ENCODE measurements at places on chromosomes 16 and 17.

- no peak for DNase-seq
These were observed 14.2 kb downstream of the SLFN12L start for GRCh38 chr17:35523296-35523695.

GRCh38 chr16:78799429-78799828 is 700.0 kb downstream of the WWOX start:
- DNase-seq: no peak

DNA sequence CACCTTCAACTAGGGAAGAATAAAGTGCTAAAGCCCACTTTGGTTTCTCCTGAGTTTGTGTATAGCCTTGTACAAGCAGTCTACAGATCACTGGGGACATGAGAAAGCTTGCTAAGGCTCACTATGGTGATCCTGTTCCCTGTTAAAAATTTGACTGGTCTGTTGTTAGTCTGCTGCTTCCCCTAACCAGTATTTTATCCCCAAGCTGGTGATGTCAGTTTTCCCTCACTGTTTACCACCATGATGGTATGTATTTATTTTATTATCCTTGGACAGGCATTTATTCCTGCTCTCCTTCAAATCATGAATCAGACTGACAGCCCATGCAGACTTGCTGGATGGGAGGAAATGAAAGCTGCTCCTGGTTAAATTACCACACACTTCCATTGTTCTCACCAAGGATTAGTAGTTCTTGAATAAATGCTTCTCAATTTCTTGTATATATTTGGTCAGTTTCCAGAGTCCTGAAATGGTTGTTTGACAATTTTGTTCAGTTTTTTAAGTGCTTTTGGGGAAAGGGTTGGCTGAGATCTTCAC is 99.6 kb downstream of the CA4 start:
- DNase-seq: no peak

- peak; percentile 65 for DNase-seq
These were observed 28.6 kb downstream of the DCAKD start for GRCh38 chr17:45022655-45023339.

DNA sequence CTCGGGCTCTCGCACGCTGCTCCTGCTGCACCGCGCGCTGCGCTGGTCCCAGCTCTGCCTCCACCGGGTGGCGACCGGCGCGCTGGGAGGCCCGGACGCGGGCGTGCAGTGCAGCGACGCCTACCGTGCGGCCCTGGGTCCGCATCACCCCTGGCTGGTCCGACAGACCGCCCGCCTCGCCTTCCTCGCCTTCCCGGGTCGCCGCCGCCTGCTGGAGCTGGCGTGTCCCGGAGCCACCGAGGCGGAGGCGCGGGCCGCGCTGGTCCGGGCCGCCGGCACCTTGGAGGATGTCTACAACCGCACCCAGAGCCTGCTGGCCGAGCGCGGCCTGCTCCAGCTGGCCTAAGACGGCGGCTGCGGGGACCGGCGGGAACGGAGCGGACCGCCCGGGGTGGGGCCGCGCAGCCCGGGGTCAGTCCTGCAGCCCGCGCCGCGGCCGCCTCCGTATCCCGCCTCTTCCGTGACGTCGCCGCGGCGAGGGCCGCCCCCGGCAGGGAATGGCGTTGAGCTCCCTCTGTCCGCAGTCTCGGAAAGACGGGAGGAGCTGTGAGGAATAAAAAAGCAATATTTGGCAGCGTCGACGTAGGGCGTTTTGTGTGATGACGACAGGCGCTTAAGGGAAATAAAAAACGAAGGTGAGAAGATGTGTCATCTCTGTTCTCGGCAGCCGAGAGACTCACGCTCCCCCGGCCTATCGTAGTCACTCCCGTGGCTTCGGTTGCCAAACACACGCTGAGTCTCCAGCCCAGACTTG is 1.4 kb downstream of the GLTPD2 start:
- DNase-seq: peak; percentile 96

- no peak for DNase-seq
These were observed 25.0 kb downstream of the SCPEP1 start for GRCh38 chr17:57002904-57003303.

- no peak for DNase-seq
These were observed 9.8 kb upstream of the RABEP1 start for GRCh38 chr17:5272322-5272721.

- DNase-seq: no peak
These were observed 1.3 kb downstream of the RILP start for GRCh38 chr17:1648173-1648962.

GRCh38 chr16:80517846-80518245 is 22.9 kb upstream of the DYNLRB2 start:
- DNase-seq: no peak

DNA sequence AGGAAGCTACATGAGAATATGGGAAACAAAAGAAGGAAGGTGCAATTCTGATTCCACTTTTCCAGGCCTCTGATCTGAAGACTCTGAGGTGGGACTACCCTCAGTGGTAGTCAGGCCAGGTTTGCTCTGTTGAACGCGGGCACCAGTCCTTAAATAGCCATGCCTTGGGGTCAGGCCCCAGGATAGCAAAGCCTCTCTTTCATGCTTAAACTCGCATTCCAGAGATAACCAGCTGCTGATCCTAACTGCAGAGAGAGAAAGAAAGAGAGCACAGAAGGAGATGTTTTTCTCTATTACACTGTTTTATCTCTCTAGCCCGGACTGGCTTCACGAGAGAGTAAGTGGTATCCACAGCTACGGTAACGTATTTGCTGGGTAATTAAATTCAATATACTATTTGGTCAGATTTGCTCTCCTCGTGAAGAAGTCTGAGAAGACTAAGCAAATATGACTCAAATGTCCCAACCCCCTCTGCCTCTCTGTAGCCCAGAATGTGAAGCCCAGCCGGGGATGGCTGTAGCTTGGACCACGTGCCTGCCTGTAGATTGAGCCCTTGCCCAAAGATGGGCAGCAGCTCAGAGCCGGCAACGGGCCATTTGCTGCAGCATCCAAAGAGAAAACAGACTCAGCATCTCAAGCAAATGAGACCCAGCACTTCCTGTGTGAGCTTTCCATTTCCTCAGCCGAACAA is 122.2 kb downstream of the SMG6 start:
- no peak for DNase-seq

GRCh38 chr17:73593249-73593965 is 50.8 kb downstream of the SDK2 start:
- DNase-seq: no peak

GRCh38 chr16:4208341-4208751 is 33.5 kb downstream of the SRL start:
- no peak for DNase-seq

DNA sequence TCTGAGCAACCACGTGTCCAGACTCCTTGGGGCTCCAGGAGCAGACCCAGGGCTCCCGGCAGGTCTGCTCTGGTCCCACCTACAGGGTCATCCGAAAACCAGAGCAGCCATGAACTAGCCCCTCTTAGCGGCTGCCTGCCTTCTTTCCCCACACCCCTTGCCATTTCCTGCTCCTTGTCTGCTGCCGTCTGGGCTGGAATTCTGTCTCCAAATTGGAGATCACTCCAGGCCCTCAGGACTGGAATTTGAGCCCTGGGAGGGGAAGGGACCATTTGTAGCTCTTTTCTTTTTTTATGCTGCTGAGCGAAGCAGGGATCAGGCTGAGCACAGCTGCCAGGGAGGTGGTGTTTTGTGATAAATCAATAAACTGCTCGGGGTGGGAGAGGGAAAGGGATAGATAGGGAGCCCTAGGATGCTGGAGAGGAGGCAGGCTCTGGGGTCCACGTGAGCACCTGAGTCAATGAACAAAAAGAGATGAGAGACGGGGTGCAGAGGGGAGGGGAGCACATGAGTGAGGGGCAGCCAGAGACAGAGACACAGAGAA is 257.5 kb downstream of the ENGASE start:
- DNase-seq: no peak

DNA sequence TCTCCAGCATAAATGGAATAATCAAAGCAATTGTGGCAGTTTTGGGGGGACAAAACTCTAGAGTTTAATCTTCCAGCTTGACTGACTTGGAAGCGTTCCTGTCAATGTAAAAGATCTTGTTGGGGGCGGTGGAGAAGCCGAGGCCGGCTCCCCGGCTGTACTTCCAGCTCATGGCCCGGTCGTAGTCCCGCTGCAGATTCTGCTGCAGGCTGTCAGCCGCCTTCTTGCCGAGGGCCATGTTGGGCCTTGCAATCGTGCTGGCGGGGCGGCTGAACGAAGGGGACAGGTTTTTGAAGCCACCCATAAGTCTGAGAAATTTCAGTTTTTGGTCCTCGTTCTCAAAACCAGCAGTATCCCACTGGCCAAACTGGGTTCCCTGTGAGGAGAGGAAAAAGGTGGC is 11.2 kb downstream of the KNOP1 start:
- no peak for DNase-seq

DNA sequence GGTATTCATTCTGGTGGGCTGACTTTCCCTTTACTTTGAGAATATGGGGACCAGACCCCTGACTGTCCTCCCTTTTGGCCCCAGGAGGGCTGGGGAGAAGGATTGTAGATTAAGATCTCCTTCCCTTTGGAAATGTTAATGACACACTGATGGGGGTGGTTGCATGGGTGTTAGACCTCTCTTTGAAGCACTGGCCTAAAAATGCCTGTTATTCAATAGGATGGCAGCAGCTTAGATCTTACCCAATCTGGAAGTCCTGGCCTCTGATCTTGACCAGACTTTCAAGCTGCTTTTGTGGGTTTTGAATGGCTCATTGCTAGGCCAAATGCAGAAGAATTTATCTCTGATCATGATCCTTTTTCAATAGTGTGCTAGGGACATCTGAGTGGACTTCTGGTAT is 25.7 kb downstream of the MAP3K3 start:
- DNase-seq: no peak

- no peak for DNase-seq
These were observed 14.0 kb upstream of the OR1E2 start for GRCh38 chr17:3447625-3448024.

DNA sequence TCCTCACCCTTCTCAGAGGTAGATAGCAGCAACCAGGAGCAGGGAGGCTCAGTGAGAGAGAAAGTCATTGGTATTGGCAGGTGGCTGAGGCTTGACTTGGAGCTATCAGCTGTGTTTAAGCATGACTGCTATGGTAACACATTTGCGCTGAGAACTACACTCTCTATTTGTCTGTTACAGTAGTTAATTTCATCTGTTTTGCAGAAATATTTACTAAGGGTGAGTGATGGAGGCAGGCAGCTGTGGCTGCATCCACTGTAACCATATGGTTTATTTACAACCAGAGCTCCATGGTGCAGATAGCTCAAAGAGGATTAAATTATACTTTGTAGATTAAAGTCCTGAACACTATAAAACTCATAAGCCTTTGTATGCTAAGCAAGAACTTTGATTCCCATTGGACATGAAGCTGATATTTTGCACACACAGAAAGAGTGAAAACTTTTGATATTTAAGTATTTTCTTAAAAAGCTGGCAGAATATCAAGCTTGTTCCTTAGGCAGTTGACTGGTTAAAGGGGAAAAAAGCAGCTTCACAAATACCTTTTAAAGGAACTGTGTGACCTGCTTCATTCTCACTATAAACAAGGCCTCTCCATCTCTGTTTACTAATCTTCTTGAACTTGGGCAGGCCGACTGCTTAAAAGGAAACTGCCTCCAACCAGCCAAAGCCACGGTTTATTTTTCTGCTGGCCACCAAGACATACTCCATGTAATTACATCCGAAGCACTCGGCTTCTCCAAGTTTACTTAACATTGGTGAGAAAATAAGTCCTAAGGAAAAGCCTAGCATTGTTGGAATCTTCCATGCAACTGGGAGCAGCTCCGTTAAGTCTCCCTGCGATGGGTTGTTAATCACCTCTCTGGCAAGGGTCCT is 299.8 kb upstream of the ZFHX3 start:
- DNase-seq: no peak

- DNase-seq: no peak
These were observed 729.4 kb downstream of the CDH11 start for GRCh38 chr16:64392456-64392855.
